ENCODE measurements at places on chromosomes 16 and 17.

DNA sequence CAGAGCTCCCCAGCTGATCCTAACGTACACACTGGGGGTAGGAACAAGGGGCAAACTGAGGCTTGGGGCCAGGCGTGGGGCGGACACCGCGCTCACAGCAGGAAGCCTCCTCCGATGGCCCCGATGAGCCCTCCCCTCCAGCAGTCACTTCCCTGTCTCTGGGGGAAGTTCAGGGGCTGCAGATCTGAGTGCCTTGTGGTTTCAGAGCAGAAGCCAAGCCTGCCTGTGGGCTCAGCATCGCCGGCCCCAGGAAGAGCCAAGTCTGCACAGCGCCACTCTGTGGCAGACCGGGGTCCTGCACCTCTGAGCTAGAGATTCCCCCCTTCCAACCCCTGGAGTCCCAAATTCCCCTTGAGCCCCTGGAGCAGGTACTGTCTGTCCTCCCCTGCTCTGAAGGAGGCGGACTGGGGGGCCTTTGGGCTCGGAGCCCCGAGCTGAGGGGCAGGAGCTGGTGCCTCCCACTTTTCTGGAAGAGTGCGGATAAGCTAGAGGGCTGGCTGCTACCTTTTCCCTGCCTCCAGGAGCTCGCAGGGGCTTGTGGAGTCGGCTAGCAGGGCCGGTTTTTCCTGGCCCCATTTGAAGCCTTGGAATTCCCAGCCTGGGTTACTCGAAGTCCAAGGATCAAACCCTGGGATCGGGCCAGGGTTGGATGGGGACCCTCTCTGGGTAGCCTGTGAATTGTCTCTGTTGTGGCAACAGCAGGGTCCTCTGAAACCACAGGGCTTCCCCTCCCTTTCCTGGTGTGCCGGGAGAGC is 2.9 kb downstream of the GSE1 start:
- peak; percentile 67 for DNase-seq

- no peak for DNase-seq
These were observed 28.4 kb upstream of the VWA3A start for GRCh38 chr16:22063888-22064467.

DNA sequence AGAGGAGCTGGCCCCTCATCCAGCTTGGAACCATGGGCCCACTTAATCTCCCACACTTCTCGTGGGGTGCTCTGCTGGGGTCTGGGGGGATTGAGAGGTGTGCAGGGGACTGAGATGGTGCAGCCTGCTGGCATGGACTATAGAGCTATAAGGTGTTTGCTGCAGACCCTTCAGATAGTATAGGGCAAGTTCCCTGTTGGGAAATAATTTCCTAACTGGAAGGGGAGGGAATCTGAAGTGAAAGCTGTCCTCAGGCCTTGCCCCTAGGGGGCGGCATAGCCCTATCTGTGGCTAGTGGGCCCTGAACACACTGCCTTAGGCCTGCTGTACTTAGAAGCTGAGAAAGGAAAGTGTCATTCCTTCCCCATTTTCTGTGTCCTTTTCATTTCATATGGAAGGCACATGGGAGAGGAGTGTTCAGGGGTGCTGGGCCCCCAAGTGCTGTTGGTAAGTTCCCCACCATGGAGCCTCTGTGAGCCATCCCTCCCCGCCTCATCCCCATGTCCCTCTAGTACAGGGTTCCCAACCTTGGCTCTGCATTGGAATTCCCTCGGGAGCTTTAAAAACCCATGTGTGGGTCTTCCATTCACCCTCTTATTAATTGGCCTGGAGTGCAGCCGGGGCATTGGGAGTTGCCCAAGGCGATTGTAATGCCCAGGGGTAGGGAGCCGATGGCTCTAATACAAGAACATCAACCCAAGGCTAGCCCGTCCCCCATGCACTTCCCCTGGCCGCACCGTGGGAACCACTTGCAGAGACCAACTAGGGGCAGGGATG is 19.7 kb downstream of the GOSR2 start:
- peak; percentile 58 for DNase-seq

- peak; percentile 62 for DNase-seq
These were observed 8.6 kb upstream of the ANKFY1 start for GRCh38 chr17:4272213-4272971.

DNA sequence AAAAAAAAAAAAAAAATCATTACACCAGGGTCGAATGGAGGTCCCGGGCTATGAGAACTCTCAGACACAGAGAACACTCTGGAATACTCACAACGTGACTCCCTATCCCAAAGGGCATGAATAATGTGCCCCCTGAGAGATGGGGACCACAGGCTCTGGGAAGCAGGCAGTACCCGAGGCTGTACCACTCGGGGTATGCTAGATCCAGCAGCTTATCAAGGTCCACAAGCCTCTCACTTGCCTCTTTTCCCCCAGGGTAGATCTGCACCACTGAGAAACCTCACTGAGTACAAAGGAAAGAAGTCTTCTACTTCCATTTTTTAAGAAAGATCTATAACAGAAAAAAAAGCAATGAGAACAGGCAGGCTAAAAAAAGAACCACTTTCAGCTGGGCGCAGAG is 40.5 kb downstream of the WDR59 start:
- DNase-seq, result no peak

GRCh38 chr17:49209061-49209571 is 1.3 kb downstream of the GNGT2 start:
- no peak for DNase-seq
